Activated T-cell treated with anti-CD3 and anti-CD28 coated beads for 24 hours (primary cell): ENCODE measurements at places on chromosomes 3 and 15.

DNA sequence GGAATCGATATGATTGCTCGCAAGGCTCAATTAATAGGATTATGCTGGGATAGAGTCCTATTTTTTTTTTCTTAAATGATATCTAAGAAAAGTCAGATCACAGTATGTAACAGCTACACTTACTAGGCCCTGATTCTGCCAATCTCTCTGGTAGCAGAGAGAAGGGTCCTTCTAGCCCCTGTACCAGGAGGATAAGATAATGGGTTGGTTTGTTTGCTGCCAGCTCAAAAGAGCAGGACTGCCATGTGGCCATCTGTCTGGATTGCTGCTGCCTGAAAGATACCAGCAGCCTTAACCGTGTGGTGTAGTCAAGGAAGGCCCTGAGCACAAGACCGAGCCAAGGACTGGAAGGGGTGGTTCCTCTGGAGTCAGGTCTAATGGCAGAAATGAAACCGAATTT, 236.4 kb downstream of the KLF13 start:
- no peak for DNase-seq

GRCh38 chr15:33865416-33865815, 102.9 kb upstream of the CHRM5 start:
- DNase-seq = no peak

DNA sequence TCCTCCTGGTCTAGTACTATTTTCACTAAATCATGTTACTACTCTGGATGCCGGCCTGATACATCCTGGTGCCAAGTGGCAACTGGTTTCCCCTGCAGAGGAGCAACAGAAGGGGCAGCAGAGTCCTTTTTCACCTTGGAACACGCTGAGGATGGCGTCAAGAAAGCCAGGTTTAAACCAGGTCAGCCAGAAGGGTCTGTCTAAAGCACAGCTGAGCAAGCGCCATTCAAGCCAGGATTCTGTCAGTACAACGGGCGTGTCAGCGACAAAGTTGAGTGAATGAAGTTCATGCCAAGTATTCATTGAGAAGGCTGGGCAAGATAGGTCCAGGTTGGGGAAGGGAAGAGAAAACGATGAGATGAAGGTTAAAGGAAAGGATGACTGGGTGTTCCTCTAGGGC, 88.2 kb downstream of the FBN1 start:
- no peak for DNase-seq

DNA sequence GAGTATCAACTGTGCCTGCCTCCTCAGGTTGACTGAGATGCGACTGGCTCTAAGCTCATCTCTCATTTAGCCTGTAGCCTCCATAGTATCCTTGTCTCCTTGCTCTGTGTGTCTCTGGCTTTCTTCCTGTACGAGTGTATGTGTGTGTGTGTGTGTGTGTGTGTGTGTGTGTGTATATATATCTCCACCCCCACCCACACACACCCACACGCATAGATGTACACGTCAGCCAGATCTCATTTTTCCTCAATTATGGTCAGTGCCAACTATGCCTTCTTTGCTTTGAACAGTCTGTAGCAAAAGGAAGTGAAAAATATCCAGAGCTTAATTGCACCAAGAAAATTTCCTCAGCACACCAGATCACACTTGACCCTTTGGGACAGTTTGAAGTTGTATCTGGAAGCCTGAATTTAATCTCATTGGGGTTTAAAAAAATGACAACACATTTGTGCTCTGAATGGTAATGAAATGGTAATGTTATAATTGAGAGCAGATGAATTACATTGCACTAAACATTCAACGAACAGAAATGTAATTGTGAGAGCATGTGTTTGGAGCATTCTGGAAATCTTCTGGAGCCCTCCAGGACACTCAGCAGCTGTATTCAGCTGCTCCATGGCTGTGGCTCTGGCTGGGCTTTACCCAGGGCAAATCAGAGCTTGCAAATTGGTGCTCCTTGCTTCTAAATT, 63.6 kb downstream of the RYR3 start:
- DNase-seq = no peak

GRCh38 chr15:53976844-53977392, 1.3 kb upstream of the UNC13C start:
- no peak for DNase-seq
